ENCODE measurements at places on chromosomes 2 and 18.

DNA sequence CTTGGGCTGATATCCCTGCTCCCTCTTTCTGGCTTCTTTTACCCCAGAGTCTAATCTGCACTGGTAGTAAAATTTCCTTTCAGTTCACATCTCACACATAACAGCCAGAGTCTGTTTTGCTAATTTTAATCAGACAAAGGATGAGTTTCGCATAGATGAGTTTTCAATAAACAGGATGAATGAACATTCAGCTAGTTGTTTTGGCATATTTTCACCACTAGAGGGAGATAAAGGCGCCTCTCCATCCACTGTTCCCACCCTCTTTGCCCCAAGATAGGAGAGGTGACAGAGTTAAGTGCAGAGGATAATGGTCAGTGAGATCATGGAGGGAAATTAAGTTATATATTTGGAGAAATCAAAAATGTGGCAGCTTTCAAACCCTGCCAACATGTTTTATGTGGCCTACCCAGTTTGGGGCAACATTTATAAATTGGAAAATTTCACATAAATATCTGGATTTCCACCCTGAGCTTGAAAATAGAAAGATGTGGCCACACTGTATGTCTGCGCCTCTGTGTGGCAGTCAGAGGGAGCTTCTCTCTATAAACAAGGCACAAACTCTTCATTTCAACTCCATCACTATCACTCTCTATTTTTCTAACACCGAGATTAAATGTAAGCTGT lies 48.5 kb upstream of the DTNA start:
- DNase-seq: peak; percentile 15

- DNase-seq: no peak
These were observed 888.4 kb downstream of the BCL11A start for GRCh38 chr2:59665021-59665420.

DNA sequence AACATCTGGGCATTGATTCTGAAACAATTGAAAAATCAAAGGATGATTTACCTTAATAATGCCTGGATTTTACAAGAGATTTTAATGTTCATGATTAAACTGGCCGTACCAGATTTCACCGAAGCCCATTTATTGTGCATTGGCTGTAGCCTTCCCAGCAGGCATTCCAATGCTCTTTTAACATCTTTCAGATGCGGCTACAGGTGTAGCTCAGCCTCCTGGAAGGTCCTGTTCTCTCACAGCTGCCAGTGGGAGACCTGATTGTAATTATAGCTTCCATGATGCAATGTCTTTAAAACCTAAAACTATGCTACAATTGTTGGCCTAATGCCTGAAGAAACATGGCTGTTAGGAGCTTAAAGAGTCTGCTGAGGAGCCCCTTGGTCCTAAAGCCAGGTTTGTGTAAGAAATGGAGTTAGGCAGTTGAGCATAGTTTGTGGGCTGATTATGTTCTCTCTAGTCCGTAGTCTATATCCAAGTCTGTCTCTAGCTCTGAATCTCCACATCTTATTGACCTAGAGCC lies 147.4 kb downstream of the CERS6 start:
- no peak for DNase-seq

- DNase-seq: no peak
These were observed 132.6 kb downstream of the VWC2L start for GRCh38 chr2:214543386-214543955.

- no peak for DNase-seq
These were observed 17.8 kb downstream of the NPC1 start for GRCh38 chr18:23568281-23569138.

GRCh38 chr18:30730915-30731314 lies 311.6 kb downstream of the DSC3 start:
- DNase-seq: no peak

GRCh38 chr18:26307161-26307773 lies 81.0 kb downstream of the TAF4B start:
- no peak for DNase-seq

GRCh38 chr2:28716265-28716865 lies 35.3 kb upstream of the PPP1CB start:
- DNase-seq: peak; percentile 22

- no peak for DNase-seq
These were observed 91.6 kb downstream of the ITGB1BP1 start for GRCh38 chr2:9331704-9332103.

DNA sequence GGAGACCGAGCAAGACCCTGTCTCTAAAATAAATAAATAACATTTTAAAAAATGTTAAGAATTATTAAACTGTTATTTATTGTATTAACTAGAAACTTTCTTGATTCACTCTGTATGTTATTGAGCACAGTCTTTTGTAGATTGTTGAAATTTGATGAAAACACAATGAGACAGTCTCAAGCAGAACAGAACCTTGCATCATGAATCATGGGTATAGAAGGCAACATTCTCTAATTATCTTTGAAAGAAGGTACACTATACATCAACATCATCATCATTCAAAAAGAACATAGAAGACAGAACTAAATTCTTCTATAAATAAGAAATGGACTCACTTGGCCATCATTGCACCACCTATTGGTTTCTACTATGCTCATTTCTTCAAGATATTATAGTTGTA lies 67.7 kb downstream of the SLC8A1 start:
- DNase-seq: no peak

DNA sequence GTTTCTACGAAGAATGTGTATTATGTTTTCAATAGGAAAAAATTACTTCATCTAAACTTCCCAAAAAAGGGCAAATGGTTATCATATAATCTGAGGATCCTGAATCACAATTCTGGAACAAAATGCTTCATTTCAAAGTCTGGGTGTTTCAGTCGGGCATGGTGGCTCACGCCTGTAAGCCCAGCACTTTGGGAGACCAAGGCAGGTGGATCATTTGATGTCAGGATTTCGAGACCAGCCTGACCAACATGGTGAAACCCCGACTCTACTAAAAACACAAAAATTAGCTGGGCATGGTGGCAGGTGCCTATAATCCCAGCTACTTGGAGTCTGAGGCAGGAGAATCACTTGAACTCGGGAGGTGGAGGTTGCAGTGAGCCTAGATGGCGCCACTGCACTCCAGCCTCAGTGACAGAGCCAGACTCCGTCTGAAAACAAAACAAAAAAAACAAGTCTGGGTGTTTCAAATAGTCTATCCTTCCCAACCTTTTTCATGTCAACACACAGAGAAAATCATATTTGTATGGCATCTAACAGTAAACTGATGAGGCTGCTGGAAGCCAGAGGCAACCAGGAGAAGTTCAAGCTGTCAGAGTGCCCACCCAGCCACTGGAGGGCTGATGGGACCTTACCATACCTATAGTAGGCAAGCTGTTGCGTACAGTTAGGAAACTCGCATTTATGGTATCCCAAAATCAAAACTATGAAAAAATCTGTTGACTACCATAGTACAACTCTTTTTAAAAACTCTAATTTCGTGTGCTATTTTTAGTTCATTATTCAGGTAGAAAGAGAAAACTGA lies 14.6 kb downstream of the NBAS start:
- no peak for DNase-seq

GRCh38 chr18:32021756-32022564 lies 3.3 kb downstream of the RNF125 start:
- DNase-seq: no peak

GRCh38 chr18:65287652-65288051 lies 463.2 kb upstream of the CDH7 start:
- DNase-seq: no peak

- DNase-seq: peak; percentile 5
These were observed 10.5 kb downstream of the DRC1 start for GRCh38 chr2:26412091-26412673.

DNA sequence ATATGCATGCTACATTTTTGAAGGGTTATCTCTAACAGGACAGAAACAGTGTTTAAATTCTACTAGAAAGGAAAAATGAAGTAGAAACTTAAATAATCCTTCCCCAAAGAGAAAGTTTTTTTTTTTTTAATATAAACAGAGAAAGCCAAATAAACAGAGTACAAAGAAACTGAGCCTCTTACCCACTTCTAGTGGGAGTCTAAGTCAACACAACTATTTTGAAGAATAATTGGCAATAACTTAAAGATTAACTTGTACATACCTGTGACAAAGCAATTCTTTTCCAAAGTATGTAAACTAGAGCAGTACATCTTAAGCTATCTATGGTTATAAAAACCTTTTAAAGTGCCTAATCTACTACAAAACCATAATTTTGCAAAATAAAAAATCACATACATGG lies 224.7 kb downstream of the KCNH7 start:
- DNase-seq: no peak

GRCh38 chr2:104944495-104944894 lies 90.6 kb downstream of the POU3F3 start:
- no peak for DNase-seq

GRCh38 chr2:95552911-95553310 lies 38.9 kb upstream of the TRIM43 start:
- DNase-seq: no peak

GRCh38 chr2:134532537-134532936 lies 186.3 kb downstream of the TMEM163 start:
- no peak for DNase-seq

GRCh38 chr2:234611209-234611608 lies 114.3 kb upstream of the ARL4C start:
- no peak for DNase-seq

GRCh38 chr2:118580651-118581050 lies 266.8 kb downstream of the EN1 start:
- no peak for DNase-seq

GRCh38 chr2:5946225-5947115 lies 254.3 kb downstream of the SOX11 start:
- DNase-seq: no peak

GRCh38 chr2:225668606-225669266 lies 269.2 kb downstream of the NYAP2 start:
- no peak for DNase-seq

DNA sequence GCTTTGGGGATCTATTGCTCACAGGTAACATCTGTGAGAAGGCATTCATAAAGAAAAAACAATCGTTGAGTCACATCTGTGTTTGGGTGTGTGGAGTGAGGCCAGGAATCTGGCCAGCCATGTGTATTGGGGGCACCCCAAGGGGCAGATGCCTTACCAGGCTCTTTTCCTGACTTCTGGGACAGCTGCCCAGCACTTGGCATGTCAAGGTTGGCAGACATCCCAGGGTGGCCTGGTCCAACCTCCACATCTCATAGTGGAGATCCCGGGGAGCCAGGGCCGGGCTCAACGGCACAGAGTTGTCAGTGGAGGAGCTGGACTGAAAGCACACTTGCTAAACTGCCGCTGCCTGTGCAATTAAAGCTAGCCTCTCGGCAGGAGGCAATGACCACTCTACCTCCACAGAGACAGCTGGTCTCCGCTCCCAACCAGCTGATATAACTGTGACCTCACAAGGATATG lies 75.3 kb upstream of the MGAT4A start:
- DNase-seq: no peak

DNA sequence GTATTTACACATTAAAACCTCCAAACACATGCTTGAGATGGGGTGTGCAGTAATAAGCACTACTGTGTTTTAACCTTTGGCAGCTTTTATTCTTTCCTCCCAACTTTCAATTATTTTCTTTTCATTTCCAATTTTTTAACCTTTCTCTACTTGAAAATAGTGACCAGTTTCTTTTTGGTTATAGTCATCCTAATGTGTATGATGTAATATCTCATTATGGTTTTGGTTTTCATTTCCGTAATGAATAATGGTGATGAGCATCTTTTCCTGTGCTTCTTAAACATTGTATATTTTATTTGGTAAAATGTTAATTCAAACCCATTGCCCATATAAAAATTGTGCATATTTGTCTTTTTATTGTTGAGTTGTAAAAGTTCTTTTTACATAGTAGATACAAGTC lies 103.5 kb downstream of the BMPR2 start:
- DNase-seq: no peak

DNA sequence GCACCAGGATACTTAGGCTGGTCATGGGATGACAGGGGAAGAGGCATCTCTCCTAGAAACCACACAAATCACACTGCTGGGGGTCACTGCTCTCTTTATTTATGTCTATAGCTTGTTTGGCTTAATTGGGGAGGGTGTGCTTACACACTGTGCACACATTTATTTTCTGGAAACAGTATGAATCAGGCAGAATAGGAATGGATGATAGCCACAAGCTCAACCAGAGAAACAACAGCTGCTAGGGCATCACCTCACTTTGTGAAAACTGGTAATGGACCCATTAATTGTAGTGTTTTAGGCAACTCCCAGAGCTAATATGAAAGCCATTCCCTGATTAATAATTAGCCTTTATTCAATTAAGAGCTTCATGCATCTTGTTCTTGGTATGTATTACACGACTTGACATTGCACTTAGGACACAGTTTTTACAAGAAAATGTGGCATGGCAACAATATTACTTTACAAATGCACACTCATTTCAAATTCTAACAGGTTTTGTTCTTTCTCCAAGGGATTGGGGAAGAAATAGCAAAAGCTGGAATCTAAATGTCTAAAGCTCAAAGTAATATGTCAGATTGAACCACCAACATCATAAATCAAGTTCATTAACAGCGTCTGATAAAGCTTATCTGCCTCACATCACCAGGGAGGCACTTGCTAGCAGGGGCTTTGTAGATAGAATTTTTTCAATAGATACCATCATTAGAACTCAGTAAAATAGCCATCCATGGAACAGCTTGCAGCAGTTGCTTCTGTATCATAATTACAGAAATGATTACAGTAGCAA lies 361.9 kb upstream of the FSHR start:
- no peak for DNase-seq

DNA sequence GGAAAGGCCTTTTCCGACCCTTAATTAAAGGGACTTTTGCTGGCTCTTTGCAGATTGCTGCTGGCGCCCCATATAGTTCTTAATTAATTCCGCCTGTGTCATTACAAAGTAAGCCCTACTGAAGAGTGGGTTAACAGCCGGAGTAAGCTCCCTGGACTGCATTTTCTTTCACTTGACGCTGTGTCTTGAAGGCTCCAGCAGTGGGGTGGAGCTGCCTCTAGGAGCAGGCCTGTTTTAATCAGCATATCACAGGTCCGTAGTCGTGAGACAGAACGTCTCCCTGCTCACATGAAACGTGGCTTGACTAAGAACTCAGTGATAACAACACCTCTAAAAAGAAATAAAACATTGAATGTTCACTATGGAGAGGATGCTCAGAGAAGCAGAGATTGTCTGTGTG lies 329.9 kb upstream of the RAB12 start:
- DNase-seq: no peak

GRCh38 chr18:3157606-3158005 lies 62.2 kb downstream of the MYOM1 start:
- no peak for DNase-seq

- DNase-seq: no peak
These were observed 443.3 kb upstream of the MEIS1 start for GRCh38 chr2:65991381-65992197.

GRCh38 chr2:3198119-3198518 lies 179.5 kb downstream of the EIPR1 start:
- no peak for DNase-seq
